ENCODE measurements at places on chromosomes 2 and 18. TPM values are rescaled to one million over a fixed set of nuclear protein-coding genes. Genes with fewer than 3 reads are reported as not detected.

Gene SCN1A
- total RNA-seq = 0.19 TPM

Gene LGALSL
- 6.2 TPM for total RNA-seq

Gene IGFBP5
- total RNA-seq = 386 TPM

Gene TEX44
- not detected for total RNA-seq

Gene VAMP8
- 6.7 TPM for total RNA-seq

Gene GKN2
- not detected for total RNA-seq

Gene MSH2
- 36.2 TPM for total RNA-seq

Gene PLEKHH2
- total RNA-seq = 11.6 TPM

Gene KCNF1
- under 0.01 TPM for total RNA-seq

Gene C2orf69
- 14.4 TPM for total RNA-seq

Gene AQP12B
- not detected for total RNA-seq

Gene MBP
- total RNA-seq = 16.6 TPM

Gene TDRD15
- not detected for total RNA-seq
